Stimulated activated naive CD8-positive, alpha-beta T cell treated with anti-CD3 and anti-CD28 coated beads, Interleukin-15, amount 100 ng/mL, for 72 hours (primary cell): ENCODE measurements at places on chromosomes 2 and 18.

DNA sequence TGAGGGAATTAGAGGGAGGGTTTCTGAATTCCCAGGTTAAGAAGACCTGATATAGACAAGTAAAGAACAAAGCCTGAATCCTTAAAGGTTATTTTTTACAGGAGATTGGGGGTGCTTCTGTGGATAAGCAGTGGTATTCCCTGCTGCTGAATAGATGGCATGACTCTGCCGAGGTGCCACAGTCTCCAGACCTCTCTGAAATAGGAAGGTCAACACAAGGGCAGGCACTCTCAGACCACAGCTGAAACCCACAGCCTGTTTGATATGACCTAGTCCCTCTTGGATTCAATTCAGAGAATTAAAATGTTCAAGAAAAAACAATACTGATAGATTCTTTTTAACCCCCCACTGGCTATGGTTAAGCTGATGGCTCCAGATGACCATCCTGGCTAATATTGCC is 259.3 kb downstream of the PTGR3 start:
- DNase-seq = no peak

GRCh38 chr2:113370478-113371091 is 66.9 kb upstream of the ZNG1B start:
- DNase-seq = peak; percentile 62

DNA sequence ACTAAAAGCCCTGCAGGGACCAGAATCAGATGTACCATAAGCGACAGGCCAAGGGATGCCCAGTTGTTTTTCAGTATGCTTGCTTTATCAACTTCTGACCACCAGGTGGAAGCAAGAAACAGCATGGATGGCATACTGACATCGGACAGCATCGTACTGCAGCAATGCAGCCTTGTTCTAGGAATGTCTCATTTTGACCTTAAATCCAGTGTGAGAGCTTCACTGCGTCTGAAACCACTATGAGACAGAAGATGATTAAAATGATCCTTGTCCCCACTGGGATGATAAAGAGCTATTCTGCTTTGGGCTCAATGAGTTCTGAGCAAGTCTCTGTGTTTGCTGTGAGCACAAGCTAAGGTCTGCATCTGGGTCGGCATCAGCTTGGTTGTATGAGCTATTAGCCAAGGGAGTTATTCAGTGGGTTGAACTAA is 54.3 kb downstream of the CDK15 start:
- DNase-seq = peak; percentile 52

DNA sequence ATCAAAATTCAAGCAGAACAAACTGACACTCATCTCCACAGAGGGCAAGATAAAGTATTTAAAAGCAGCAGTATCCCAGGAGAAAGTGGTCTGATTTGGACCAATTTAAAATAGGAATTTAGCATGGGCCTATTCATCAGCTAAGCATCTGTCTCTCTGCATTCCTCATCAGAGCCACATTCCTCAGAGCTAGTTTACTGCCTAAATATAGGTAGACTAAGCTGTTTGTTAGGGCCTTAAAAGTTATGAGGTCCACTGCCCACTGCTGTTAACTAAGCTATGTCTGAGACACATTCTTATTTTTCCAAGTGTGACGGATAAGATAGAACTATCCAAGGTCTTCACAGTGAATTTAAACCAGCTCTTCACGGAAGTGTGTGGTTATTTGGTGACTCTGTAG is 17.6 kb downstream of the NEB start:
- no peak for DNase-seq
